Peyer's patch (tissue), 4 donors: ENCODE measurements at places on chromosomes 2 and 18.

DNA sequence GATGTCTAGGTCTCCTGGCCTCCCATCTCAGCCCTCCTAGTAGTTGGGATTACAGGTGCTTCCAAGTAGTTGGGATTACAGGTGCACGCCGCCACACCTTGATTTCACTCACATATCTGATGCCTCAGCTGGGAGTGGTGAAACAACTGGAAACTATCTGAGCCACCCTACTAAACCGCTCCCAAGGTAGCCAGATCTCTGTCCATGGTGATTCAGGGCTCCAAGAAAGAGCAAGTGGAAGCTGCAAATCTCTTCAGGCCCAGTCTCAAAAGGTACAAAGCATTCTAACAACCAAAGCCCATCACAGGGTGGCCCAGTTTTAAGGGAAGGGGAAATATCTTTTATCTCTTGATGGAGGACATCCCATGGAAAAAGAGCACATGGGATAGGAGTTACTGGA lies 19.0 kb downstream of the C1GALT1C1L start:
- DNase-seq = no peak

DNA sequence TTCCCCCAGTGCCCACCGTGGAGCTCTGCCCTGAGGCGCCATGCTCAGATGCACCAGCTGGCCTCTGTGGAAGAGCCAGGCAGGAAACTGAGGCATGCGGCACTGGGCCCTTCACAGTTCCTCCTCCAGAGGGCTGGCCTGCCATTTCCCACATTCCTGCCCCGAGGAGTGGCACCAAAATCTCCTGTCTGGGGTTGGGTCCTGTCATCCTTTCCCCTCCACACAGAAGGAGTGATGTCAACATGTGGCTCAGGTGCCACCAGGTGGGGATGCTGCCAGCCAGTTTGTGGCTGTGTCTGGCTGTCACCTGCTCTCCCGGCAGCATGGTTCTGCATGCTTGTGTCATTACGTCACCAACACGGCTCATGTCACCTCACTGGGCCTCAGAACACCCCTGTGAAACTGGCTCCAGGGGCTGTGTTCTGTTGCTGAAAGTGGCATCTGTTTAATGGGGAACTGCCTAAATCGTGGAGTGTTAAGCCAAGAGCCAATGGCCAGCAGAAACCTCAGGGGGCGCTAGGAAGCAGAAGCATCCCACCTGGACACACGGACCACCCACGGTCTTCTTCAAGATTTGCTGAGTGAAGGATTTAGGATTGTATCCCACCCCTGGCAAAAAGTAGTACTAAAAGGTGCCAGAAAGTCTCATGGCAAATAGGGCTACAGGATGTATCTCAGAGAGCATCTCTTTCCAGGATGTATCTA lies 51.3 kb downstream of the ZAP70 start:
- no peak for DNase-seq

GRCh38 chr2:45120546-45120945 lies 111.3 kb upstream of the SIX2 start:
- no peak for DNase-seq

DNA sequence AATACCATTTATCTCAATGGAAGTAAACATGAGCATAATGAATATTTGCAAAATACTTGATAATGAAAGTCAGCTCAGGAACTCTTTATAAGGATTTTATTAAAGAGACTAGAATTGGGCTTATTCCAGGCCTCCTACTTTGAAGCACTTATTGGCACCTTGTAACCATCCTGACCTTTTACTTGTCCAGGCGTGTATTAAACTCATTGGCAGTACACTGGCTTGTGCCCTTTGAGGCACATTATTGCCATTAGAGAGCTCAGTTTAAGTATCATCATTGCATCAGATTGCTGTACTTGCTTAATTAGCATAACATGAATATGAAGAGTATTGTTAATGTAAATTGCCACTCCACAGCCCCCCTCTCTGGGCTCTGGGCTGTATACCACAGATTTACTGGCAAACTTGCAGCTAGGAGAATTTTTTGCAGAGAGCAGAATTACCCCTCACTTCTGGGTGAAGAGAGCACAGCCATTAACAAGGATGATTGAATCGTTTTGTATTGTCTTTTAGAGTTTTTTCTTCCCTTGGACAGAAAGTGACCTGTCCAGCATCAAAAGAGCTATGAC lies 72.5 kb downstream of the XIRP2 start:
- no peak for DNase-seq

DNA sequence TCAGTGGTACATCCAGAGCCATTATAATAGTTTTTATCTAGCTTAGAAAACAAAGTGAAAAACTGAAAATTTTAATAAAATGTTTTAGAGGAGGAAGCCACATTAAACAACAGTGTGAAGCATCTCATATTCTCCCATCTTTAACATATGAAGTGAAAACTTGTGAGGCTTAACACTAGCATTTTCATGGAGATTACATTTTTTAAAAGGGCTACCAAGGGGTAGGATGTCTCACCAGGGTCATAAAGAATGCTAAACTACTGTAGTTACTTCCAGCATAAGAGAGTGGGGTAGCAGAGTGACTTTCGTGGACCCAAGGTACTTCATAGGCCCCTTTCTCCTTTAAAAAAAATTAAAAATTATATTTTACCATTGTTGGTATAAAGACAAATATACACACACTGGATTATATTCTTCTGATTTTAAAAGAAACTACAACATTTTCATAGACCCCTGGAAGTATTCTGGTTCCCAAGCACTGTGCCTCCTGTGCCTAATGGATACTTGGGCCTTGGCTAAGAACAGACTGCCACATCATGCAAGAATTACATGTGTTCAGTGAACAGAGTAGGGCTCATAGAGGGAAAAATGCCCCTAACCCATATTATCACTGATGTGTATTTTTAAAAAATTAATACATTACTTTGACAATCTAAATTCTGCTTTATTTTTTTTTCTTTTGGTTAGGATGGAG lies 148.4 kb downstream of the SLC39A10 start:
- DNase-seq = no peak

DNA sequence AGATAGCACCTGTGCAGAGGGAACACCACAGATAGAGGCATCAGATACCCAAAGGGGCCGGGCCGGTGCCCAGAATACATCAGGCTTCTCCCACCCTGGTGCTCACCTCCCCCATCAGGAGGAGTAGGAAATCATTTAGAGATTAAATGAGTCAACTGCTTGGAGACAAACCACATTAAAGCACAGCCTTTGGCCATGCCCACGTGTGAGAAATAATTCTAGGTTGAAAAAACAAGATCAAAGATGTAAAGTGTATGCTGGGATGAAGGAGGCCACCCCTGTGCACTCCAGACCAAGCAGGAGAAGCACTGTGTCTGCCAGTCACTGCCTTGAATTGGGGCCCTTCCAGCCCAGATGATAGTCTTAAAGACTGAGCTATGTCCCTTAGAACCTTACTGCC lies 152.8 kb upstream of the ACAA2 start:
- DNase-seq = no peak

DNA sequence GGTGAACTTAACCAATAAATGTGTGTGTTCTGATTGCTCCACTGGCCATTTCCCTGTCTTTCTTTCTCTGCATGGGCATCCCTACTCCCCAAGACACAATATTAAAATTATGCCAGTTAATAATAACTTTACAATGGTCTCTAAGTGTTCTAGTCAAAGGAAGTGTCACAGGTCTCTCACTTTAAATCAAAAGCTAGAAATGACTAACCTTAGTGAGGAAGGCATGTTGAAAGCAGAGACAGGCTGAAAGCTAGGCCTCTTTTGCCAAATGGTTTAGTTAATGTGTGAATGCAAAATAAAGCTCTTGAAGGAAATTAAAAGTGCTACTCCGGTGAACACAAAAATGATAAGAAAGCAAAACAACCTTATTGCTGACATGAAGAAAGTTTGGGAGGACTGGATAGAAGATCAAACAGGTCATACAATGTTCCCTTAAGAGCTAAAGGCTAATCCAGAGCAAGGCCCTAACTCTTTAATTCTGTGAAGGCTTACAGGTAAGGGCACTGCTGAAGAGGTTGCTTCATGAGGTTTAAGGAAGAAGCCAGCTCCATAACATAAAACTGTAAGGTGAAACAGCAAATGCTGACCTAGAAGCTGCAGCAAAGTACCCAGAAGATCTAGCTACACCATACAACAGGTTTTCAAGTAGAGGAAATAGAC lies 44.0 kb upstream of the ARHGAP15 start:
- no peak for DNase-seq

GRCh38 chr18:54515149-54515548 lies 75.9 kb upstream of the DYNAP start:
- no peak for DNase-seq

DNA sequence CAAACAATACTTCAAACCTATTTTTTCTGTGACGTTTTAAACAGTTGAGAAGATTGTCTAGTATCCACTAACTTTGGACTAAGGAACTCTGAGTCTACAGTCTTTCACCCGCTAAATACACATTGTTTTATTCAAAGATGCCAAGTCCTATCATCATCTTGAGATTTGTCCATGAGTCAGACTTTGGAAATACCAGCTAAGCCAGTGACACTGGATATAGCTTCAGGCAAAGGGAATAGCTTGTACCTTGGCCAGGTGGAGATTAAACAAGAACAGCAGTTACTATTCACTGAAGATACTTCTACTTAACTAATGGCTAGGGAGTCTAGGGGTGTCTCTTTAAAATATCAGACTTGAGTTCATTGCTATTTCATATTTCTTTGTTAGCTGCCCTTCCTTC lies 137.5 kb downstream of the COMMD1 start:
- no peak for DNase-seq

DNA sequence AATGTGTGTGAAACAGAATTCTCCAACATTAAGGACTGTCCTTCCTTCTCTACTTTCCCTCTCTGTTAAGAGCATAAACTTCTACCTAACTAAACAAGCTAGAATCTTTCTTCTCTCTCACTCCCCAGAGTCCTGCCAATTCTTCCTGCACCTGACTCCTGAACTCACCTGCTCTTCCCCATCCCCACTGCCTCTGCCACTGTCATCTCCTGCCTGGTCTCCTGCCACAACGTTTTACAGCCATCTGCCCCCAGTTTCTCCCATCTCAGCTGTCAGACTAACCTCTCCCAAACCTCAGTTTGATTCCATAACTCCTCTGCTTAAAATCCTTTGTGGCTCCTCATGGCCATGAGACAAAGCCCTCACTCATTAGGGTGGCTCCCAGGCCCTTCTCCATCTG lies 288.3 kb upstream of the FBXO11 start:
- no peak for DNase-seq

- no peak for DNase-seq
Measured at GRCh38 chr2:85711578-85712060, 17.5 kb downstream of the GNLY start.

GRCh38 chr18:69659142-69659651 lies 258.5 kb downstream of the DOK6 start:
- DNase-seq = no peak

DNA sequence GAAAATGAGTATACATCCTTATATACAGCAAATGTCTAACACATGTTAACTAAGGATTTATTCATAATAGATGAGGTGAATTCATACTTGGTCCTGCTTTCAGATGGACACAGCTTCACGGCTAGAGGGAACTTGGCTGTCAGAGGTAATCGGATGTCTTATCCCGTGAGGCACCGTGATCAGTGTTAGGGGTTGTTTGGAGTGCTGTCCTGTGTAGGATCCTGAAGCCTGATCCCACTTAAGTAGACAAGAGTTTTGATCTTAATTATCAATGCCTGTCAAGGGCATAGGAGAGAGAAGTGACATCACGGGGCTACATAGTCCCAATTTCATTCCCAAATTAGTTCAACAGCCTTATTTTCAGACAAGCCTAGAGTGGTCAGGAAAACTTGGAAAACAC lies 204.6 kb downstream of the RNF144A start:
- no peak for DNase-seq

- no peak for DNase-seq
Measured at GRCh38 chr18:41524674-41525470, 430.2 kb upstream of the PIK3C3 start.

DNA sequence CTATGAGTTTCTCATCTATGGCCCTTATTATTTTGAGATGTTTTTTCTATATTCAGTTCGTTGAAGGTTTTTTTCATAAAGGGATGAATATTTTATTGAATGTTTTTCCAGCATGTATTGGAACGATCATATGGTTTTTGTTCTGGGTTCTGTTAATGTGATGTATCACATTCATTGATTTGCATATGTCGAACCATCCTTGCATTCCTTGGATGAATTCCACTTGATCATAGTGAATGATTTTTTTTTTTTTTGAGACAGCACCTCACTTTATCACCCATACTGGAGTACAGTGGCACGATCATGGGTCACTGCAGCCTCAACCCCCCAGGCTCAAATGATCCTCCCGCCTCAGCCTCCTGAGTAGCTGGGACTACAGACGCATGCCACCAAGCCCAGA lies 5.5 kb upstream of the NEMP2 start:
- DNase-seq = no peak
